ENCODE measurements at places on chromosomes 3 and 15. TPM values are rescaled to one million over a fixed set of nuclear protein-coding genes. Genes with fewer than 3 reads are reported as not detected.

NR1I2 gene
- not detected for total RNA-seq

GRCh38 chr3:8938021-8938420 is 25.3 kb downstream of the RAD18 start:
- no peak overlapping the region for H3K4me3 ChIP-seq
- H3K4me1 ChIP-seq: peaks cover 21% of the 10 kb centered on the region
- H3K27ac ChIP-seq: peak overlapping the region; percentile 87
- H3K36me3 ChIP-seq: peaks cover 3% of the 10 kb centered on the region

DNA sequence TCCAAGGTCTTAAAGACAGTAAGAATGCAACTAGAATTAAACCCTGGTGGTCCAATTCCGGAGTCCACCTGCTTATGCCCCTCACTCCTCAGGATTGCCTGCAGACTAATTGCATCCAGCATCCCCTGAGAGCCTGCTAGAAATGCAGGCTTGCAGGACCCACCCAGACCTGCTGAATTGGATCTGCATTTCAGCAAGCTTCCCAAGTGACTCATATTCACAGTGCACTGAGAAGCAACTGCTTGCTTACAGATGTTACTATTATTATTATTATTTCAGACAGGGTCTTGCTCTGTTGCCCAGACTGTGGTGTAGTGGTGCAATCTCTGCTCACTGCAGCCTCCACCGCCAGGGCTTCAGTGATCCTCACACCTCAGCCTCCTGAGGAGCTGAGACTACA is 83.5 kb upstream of the VGLL4 start:
- H3K36me3 ChIP-seq: no peaks in the 10 kb centered on the region
- no peak overlapping the region for H3K27ac ChIP-seq
- H3K4me1 ChIP-seq: no peaks in the 10 kb centered on the region

DNA sequence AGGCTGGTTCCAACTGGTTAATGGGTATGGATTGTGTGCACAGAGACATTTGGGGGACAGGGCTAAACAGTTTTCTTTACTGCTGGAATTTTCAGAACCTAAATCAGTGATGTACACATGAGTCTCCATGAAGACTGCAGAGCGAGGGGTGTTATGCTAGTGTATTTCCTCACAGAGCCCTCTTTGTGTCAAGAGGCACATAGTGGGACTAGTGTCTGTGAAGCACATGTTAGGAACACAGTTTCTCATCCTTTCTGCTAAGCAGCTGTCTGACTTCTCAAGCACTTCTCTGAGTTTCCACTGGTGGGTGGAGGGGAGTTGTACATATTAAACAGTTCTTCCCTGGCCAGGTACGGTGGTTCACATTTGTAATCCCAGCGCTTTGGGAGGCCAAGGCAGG is 9.4 kb upstream of the STARD5 start:
- no peak overlapping the region for H3K4me3 ChIP-seq
- H3K36me3 ChIP-seq: no peaks in the 10 kb centered on the region
- H3K27ac ChIP-seq: no peak overlapping the region
- DNase-seq: no peak
- H3K27me3 ChIP-seq: no peaks in the 10 kb centered on the region
- peaks cover under 1% of the 10 kb centered on the region for H3K4me1 ChIP-seq

- H3K4me1 ChIP-seq: peaks cover 11% of the 10 kb centered on the region
- no peaks in the 10 kb centered on the region for H3K36me3 ChIP-seq
- H3K27me3 ChIP-seq: no peaks in the 10 kb centered on the region
- DNase-seq: no peak
- no peak overlapping the region for H3K4me3 ChIP-seq
Observed at GRCh38 chr15:29920515-29920914, 98.2 kb upstream of the TJP1 start.

GRCh38 chr3:11712646-11713045 is 68.9 kb upstream of the VGLL4 start:
- H3K27ac ChIP-seq: no peak overlapping the region
- H3K36me3 ChIP-seq: no peaks in the 10 kb centered on the region
- H3K4me1 ChIP-seq: peaks cover 6% of the 10 kb centered on the region
- H3K27me3 ChIP-seq: no peaks in the 10 kb centered on the region
- no peak for DNase-seq

GRK7 gene
- total RNA-seq: not detected
